ENCODE measurements at places on chromosomes 12 and 14. TPM values are rescaled to one million over a fixed set of nuclear protein-coding genes. Genes with fewer than 3 reads are reported as not detected.

DNA sequence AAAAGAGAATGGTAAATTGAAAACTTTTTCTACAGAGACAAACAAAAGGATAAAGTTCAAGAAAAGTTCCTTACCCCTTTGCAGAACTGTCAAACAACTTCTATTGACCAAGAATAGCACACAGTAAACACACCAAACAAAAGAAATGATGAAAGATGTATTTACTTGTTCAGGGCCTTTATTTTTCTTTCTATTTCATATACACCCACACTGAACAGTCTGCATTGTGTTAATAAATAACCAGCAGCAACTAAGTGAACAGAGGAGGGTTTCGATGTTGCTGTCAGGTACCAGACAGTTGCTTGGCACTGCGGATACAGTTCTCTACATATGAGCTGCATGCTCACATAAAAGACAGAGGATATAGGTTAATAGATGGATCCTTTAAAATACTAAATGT, 122.1 kb downstream of the SOX5 start:
- H3K27ac ChIP-seq = no peak overlapping the region
- no peak for DNase-seq
- no peak overlapping the region for H3K4me3 ChIP-seq

- H3K36me3 ChIP-seq = no peaks in the 10 kb centered on the region
- H3K4me1 ChIP-seq = no peaks in the 10 kb centered on the region
- no peak overlapping the region for H3K27ac ChIP-seq
Measured at GRCh38 chr12:107415834-107416233, 269.8 kb upstream of the PWP1 start.

- no peaks in the 10 kb centered on the region for H3K36me3 ChIP-seq
- H3K27ac ChIP-seq = no peak overlapping the region
- no peaks in the 10 kb centered on the region for H3K4me1 ChIP-seq
- H3K4me3 ChIP-seq = no peak overlapping the region
- H3K27me3 ChIP-seq = peaks cover 21% of the 10 kb centered on the region
- no peak for DNase-seq
Measured at GRCh38 chr14:63266106-63266505, 52.6 kb downstream of the GPHB5 start.

The DPF3 gene
- 4.3 TPM for total RNA-seq

The PRKD1 gene
- 0.23 TPM for total RNA-seq

The DDX51 gene
- 48.8 TPM for total RNA-seq

The RFLNA gene
- not detected for total RNA-seq

The CORO1C gene
- 46.1 TPM for total RNA-seq

The SSTR1 gene
- total RNA-seq = not detected

Measured in activated T-helper 1 cell treated with anti-CD3 and anti-CD28 coated beads, Interleukin-12 subunit alpha, Interleukin-12 subunit beta, Interleukin-2, Interleukin-4 antibody, amounts not matched to agents 30 ng/mL and 10 ng/mL and 1 ng/mL, durations not matched to agents 14 hours and 24 hours and 36 hours (primary cell).